ENCODE measurements at places on chromosomes 11 and 22.

- no peak for DNase-seq
Measured at GRCh38 chr11:111585371-111585770, 16.9 kb upstream of the SIK2 start.

GRCh38 chr22:43151251-43152002, at the start of gene TSPO:
Gene TSPO, plus strand, starts transcription at chr22:43151559. Its CDS starts 7,680 bp downstream, at chr22:43159239.
- DNase-seq, result no peak

GRCh38 chr11:57560146-57560545, 7.3 kb downstream of the UBE2L6 start:
- no peak for DNase-seq

- no peak for DNase-seq
Measured at GRCh38 chr11:113664981-113665710, 41.0 kb downstream of the TMPRSS5 start.

DNA sequence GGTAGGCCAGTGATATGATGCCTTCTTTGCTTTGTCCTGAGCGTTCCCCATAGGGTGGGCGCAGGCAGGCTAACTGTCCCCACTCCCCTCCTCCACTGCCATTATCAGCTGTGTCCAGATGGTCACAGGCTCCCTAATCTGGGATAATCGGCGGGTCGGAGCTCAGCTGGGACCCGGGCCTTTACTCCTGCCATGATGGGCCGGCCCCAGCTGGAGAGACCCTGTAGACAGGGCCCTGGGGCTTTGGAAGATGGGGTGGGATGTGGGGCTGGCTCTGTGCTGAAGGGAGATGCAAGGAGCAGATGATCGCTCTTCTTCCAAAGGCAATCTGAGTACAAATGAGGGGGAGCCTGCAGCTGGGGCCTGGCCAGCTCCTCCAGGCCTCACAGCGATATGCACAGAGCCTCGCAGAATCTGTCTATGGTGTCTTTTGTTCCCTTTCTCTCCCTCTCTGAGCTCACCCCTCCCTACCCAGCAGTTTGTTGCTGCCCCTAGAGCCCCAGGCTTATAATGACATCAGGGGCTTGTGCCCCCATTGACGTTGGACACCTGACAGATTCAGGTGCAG, 11.9 kb downstream of the KLHL35 start:
- DNase-seq, result no peak

- DNase-seq, result peak; percentile 98
Measured at GRCh38 chr11:121722431-121723245, 269.9 kb upstream of the SORL1-AS1 start.

- DNase-seq, result no peak
Measured at GRCh38 chr11:130637566-130637965, 189.1 kb downstream of the ADAMTS15 start.

GRCh38 chr22:40799008-40799407, 20.1 kb downstream of the SLC25A17 start:
- DNase-seq, result no peak

DNA sequence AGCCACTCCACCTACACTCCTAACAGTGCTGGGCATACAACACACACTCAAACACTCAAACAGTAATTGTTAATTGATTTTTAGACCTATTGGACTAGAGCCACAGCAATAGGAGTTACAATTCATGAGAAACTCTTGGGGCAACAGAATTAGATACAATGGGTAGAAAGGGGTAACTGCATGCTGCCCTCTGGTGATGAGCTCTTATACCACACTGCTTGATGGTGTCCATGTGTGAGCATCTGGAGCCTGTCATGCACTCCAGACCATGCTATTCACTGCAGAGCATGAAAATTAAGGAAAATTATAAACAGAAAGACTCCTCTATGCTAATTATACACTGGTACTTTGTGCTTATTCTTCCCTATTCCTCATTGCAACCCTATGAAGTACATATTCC, 975.5 kb upstream of the CCDC90B start:
- no peak for DNase-seq

GRCh38 chr22:19455033-19455432, 7.5 kb upstream of the C22orf39 start:
- no peak for DNase-seq

GRCh38 chr11:131965504-131965903, 595.1 kb downstream of the NTM start:
- no peak for DNase-seq

- DNase-seq, result no peak
Measured at GRCh38 chr22:29199702-29200400, 5.8 kb upstream of the EMID1 start.

DNA sequence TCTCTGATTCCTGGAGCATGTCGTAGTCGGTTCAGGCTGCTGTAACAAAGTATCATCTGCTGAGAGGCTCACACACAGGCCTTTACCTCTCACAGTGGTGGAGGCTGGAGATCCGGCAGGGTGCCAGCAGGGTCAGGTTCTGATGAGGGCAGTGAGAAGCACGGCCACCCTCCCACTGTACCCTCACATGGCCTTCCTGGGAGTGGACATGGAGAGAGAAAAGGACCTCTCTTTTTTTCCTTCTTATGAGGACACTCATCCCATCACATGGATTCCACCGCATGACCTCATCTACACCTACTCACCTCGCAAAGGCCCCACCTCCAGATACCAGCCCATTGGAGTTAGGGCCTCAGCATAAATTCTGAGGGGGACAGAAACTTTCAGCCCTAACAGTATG, 99.5 kb downstream of the BCR start:
- no peak for DNase-seq

DNA sequence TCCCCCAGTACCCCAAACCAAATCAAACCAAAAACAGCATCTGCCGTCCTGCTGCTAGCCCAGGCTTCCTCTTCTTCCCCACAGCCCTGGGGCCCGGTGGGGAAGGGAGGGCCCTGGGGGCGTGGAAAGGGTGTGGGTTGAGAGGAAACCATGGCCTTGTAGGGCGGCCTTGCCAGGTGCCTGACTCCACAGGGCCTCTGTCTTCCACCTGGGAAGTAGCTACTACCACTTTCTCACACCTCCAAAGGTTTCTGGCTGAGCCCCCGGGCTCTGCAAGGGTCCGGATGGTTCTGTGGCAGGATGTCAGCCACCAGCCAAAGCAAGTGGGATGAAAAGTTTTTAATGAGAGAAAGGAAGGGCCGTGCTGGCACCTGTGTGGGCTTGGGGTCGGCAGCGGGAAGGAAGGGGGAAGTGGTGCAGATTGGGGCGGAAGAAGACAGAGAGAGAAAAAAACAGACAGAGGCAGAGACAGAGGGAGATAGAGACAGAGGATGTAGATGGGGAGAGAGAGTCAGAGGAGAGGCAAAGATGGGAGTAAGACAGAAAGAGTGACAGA, 10.5 kb downstream of the TPST2 start:
- no peak for DNase-seq

DNA sequence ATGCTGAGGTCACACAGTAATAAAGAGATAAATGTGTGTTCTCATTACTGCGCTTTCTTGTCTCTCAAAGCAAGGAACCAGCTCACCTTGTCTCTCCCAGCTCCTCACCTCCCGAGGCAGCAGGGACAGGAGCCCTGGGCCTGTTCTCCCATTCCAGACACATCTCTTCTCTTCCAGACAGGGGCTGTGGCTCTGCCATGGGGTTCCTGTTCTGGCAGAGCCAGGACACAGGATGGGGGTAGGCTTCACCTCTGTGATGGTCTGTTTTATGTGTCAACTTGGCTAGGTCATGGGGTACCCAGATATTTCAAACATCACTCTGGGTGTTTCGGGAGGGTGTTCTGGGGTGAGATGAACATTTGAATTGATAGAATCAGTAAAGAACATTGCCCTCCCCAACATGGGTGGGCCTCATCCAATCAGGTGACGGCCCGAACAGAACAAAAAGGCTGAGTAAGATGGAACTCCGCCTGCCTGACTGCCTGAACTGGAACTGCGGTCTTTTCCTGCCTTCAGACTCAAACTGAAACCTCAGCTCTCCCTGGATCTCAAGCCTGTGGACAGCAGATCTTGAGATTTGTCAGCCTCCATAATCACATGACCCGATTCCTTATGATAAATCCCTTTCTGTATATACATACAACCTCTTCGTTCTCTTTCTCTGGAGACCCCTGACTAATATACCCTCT, 2.0 kb upstream of the VSIG10L2 start:
- no peak for DNase-seq

DNA sequence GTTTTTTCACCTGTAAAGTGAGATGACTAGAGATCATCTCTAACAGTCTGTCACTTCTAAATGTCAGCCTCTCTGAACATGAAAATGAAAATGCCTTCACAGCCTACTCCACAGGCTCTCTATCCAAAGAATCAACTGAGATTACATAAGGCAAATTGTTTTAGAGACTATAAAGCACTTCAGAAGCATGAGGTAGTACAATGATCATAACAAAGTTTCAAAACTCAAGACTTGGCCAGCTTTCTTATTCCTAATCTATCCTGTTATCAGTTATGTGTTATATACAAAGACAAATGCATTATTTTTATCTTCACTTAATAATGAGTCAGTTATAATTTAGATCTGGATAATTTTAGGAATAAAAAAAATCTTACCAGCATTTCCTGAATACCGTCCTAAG, 20.3 kb upstream of the CEP126 start:
- no peak for DNase-seq
